ENCODE measurements at places on chromosomes 2 and 18. TPM values are rescaled to one million over a fixed set of nuclear protein-coding genes. Genes with fewer than 3 reads are reported as not detected.

Gene SP140
- total RNA-seq, result 2.2 TPM

Gene TMEM17
- total RNA-seq, result 4.7 TPM

Gene TUBA4B
- total RNA-seq, result not detected

Gene CD8B2
- total RNA-seq, result not detected

Gene SLC9A4
- total RNA-seq, result not detected

Gene PLCD4
- not detected for total RNA-seq

Gene ESPNL
- 6.9 TPM for total RNA-seq

Gene ABCG5
- not detected for total RNA-seq

Gene BCL2
- total RNA-seq, result 4.2 TPM

- DNase-seq, result no peak
Measured at GRCh38 chr2:150732064-150732463, 244.6 kb upstream of the RND3 start.

DNA sequence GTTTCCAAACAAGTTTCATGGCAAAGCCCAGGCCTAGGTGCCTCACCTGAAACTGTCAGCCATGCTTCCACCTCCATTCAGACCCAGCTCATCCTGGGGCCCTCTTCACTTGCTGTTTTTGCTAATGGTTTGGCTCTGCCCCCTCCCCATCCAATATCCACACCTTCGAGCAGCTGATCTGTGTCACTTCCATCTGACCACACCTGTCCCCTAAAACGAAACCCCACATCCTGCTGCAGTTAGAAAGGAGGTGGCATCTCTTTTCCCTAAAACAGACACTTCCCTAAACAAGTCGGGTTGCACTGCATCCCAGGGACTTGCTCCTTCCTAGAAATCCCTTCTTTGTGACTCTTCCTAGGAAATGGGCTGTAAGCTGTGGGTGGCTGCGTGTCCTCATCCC, 748.7 kb upstream of the SALL3 start:
- DNase-seq, result no peak

DNA sequence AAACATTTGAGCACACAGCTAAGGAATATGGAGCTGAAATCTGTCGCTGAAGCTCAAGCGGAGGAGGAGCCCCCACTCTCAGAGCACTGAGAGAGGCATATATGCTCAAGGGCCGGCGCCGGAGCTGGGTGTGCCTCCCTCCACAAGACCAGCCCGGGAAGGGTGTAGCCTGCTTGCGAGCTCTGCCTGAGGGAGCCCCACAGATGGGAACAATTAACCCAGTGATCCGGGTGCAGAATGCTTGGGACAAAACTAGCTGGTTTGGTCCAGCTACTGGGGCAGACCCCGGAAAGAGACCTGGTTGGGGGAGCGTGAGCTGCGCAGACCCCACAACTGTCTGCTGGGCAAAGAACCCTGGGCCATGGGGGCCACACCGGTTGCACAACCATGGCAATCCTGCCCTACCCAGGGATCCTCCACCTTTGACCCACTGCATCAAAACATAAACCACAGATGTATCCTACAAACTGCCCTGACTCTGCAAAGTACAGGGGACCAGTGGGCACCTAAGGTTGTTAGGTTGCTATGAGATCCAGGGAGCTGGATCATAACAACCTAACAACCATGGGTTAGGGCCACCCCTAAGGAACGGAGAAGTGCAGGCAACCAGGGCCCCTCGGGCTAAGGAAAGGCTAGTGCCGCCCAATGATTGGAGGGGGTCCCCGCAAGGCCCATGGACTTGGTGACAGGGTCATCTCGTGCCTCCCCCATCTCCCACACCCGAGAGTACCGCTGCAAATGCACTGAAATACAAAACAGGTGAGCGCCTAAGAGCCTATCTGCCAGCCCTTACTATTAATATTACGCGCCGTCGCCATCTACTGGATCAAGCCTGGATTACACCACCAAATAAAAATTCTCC, 53.4 kb upstream of the SCN1A start:
- DNase-seq, result peak; percentile 67

DNA sequence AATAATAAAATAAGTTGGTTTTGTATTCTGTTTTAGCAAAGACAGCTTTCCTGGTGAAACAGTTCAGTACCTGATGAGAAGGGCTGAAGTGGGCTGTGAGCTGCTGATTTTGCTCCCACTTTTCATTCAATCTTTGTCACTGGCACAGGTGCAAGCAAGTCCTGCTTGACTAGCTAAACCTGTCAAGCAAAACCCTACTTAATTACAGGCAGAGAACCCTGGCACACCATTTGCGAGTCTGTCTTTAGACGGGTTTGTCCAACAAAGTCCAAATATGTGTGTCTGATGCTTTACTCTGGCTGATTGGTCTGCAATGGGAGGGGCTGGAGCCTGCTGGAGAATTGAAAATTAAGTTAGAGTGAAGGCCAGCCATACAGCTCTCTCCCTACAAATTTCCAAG, 267.2 kb downstream of the EPHA4 start:
- DNase-seq, result no peak

- no peak for DNase-seq
Measured at GRCh38 chr2:42767899-42768705, 4.2 kb upstream of the OXER1 start.

DNA sequence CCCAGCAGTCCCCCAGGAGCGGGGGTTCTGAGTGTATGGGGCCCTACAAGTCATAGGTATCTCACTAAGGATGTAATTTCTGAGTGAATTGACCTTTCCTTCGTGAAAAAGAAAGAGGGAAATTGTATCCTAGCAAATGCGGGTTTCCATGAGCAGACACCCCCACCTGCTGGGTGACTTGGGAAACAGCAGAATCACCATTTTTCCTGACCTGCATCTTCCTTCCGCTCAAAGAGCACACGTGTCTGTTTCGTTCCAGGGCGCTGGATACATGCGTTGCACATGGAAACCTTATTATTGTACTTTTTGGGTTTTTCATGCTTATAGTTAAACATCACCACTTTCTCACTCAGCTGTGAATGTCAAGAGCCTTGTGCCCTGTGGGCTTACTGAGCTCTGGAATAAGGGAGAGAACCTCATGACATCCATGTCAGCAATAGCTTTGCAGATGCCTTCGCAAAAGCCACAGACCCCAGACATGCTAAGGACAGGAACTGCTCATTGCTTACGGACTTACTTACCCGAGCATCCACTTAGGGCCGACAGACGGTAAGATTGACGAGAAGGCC, 132.8 kb downstream of the TPO start:
- DNase-seq, result peak; percentile 58

GRCh38 chr2:172722481-172722880, 13.2 kb upstream of the RAPGEF4 start:
- DNase-seq, result no peak

DNA sequence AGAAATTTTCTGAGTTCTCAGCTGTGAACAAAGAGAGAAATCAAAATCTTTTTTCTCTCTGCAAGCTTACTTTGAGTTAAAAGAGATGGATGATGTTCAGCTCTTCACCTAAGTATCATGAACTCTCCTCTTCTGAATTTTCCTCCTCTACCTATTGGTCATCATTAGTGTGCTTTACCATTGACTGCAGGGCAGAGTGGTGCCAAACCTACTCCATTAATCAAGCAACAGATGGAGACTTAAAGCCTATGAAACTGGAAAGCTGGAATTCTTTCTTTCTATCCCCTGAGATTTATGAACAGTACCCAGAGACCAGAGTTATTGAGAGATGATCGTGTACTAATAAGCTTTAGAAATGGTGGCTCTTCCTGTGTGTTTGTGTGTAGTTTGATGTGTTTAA, 31.3 kb upstream of the LINC00305 start:
- DNase-seq, result no peak

DNA sequence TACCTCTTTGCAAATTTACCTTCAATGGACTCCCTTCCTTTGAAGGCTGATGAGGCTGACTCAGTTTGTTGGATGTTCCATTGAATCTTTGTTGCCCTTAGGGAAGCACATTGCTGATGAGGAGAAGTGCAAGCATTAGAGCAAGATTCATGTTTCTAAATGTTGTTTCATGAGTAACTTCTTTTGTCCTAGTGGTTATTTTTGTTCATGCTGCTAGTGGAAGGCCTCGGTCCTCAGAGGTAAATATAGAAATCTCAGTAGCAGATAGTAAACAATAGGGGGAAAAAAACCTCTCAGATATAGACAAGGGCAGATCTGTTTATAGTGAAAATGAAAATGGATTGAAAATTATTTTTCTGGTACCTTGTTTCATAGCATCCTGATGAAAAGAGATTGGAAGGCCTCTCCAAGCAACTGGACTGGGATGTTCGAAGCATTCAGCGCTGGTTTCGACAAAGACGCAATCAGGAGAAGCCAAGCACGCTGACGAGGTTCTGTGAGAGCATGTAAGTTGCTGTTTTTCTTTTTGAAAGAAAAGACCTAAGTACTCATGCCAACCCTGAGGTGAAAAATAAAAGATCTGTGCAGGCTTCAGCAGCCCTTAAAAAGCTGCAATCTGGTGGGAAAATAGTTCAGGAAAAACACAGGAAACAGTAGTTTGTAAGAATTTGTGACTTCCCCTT, 104.9 kb downstream of the CERS6 start:
- DNase-seq, result no peak

- no peak for DNase-seq
Measured at GRCh38 chr18:70907673-70908072, 618.8 kb downstream of the SOCS6 start.

DNA sequence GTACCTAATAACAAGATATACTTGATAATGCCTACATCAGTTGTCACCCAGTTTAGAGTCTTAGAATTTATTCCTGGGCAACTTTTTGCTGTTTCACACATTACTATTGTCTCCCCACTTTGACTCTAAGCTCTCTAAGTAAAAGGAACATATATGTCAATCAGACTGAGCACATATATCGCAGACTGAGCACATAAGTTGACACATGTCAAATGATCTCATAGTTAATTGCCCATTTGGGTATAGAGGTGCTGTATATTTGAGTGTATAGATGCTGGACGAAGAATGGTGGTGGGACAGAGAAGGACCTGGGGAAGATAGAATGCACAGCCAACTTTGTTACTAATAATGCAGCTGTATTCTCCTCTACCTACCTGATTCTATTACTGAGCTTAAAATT, 746.0 kb upstream of the CDH2 start:
- no peak for DNase-seq

GRCh38 chr2:174248998-174249592, 763 bp upstream of the OLA1 start:
- DNase-seq, result no peak

DNA sequence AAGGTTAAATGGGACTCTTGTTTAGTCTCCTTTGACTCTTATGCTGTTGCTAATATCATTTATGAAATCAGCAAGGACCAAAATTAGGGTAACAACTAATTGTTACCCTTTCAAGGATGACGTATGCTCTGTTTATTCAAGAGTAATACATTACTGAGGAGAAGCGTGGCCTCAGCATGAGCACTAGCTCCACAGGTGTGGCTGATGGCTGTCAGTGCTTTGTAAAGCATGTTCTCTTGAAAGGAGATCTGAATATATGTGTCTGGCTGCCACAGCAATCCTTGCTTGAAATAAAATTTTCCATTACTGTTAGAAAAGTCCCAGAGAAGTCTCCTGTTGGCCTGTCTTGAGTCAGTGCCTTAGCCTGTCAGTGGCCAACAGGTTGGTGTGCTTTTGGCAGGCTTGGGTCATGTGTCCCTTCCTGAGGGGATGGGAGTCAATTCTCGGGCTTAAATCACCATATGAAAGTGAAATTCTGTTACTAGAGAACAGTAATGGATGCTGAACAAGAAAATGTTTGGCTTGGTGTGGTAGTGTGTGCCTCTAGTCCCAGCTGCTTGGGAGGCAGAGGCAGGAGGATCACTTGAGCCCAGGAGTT, 32.7 kb downstream of the ABI2 start:
- DNase-seq, result no peak

GRCh38 chr2:74430502-74430901, 9.0 kb downstream of the WDR54 start:
- no peak for DNase-seq

GRCh38 chr2:212392544-212392943, 146.1 kb downstream of the ERBB4 start:
- no peak for DNase-seq

DNA sequence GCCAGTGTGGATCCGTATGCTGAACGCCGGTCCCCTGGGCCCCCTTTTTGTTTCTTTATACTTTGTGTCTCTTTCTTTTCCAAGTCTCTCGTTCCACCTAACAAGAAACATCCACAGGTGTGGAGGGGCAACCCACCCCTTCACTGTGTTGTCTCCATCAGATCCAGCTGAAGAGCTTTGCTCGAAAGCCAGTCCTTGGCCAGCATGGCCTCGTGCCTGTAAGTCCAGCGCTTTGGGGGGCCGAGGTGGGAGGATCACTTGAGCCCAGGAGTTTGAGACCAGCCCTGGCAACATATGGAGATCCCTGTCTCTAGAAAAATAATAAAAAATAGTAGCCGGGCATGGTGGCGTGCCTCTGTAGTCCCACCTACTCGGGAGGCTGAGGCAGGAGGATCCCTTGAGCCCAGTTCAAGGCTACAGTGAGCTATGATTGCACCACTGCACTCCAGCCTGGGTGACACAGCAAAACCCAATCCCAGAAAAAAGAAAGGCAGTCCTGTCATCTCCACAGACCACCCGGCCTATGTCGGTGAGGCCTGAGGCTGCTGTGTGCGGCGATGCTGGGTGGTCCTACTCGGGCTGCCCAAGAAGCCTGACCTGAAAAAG, 3.4 kb upstream of the HSBP1L1 start:
- DNase-seq, result no peak

DNA sequence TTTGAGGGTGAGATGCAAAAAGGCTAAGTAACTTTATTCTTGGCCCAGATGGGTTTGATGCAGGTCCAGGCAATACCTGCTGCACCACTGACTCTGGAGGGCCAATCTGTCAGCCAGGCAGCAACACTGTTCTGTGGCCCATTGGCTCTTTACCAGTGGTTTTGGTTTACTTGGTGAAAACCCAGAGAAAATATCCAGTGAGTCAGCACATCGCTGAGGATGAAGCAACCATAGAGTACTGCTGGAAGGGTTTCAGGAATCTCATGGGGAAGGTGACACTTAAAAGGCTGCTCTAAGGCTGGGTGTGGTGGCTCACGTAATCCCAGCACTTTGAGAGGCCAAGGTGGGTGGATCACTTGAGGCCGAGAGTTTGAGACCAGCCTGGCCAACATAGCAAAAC, 192.5 kb upstream of the FAM98A start:
- no peak for DNase-seq

GRCh38 chr2:231923951-231924888, 2.0 kb downstream of the NPPC start:
- DNase-seq, result no peak

DNA sequence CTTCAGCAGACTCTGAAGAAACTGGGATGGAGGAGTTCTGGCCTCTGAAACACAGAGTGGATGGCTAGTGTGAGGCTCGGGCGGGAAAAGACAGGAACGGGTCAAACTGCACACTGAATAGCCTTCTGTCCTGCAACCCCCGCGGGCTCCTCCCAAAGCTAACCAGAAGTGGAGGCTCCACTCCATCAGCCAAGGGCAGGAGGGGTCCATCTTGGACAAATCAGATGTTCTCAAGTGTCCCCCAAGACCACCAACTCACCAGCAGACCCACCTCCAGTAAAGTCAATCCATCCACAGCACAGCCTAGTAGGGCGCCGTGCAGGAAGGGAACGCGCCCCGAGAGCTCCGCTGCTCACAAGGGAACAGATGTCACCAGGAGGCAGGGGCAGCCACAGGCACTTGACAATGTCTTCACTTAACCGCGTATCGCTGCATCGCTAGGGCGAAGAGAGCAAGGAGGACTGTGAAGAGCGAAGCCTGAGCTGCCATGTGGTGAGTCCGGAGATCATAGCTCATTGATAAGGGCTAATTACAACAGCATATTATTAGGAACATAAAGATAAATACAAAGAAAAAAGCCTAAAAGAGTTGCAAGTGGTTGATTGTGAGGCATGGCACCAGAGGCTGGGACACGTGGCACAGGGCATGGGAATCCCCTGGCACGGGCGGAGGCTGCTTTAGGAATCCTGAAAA, 494.6 kb upstream of the MYT1L start:
- no peak for DNase-seq

Measured in SJSA1 (cell line).